ENCODE measurements at places on chromosomes 4 and X.
A peak's percentile ranks its signal among the peaks of the same experiment; 100 is the strongest.

- no peak for DNase-seq
These were observed 168.7 kb upstream of the GALNTL6 start for GRCh38 chr4:171644430-171645057.

GRCh38 chrX:130053236-130053635 lies 57.1 kb downstream of the ELF4 start:
- DNase-seq: no peak

GRCh38 chr4:150008546-150008945 lies 69.7 kb upstream of the DCLK2 start:
- DNase-seq: no peak

GRCh38 chr4:54439831-54440243 lies 210.7 kb downstream of the PDGFRA start:
- peak; percentile 48 for DNase-seq

DNA sequence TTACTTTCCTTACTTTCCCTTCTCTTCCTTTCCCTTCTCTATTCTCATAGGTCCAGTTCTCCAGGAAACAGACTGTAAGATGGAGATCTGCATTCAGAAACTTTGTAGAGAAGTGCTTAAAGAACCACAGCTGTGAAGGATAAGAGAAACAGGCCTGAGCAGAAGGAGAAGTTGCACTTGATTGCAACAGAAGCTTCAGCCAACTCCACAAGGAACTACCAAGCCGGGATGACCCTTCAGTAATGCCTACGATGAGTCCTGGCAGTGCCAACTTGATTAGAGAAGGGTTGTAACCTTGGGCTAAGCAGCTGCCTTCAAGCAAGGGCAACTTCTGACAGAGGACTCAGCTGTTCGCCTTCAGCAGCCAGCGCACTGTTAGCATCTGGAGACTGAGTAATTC lies 413.3 kb upstream of the RASGEF1B start:
- DNase-seq: no peak

- DNase-seq: no peak
These were observed 14.6 kb downstream of the TMSB4X start for GRCh38 chrX:12989461-12989860.

GRCh38 chrX:41733939-41734338 lies 10.0 kb downstream of the GPR82 start:
- DNase-seq: no peak

- DNase-seq: no peak
These were observed 38.5 kb upstream of the SMIM10L2A start for GRCh38 chrX:135383249-135383648.

GRCh38 chrX:115939070-115939469 lies 231.5 kb upstream of the AGTR2 start:
- no peak for DNase-seq

GRCh38 chr4:173213296-173213695 lies 44.7 kb downstream of the GALNT7 start:
- DNase-seq: no peak

DNA sequence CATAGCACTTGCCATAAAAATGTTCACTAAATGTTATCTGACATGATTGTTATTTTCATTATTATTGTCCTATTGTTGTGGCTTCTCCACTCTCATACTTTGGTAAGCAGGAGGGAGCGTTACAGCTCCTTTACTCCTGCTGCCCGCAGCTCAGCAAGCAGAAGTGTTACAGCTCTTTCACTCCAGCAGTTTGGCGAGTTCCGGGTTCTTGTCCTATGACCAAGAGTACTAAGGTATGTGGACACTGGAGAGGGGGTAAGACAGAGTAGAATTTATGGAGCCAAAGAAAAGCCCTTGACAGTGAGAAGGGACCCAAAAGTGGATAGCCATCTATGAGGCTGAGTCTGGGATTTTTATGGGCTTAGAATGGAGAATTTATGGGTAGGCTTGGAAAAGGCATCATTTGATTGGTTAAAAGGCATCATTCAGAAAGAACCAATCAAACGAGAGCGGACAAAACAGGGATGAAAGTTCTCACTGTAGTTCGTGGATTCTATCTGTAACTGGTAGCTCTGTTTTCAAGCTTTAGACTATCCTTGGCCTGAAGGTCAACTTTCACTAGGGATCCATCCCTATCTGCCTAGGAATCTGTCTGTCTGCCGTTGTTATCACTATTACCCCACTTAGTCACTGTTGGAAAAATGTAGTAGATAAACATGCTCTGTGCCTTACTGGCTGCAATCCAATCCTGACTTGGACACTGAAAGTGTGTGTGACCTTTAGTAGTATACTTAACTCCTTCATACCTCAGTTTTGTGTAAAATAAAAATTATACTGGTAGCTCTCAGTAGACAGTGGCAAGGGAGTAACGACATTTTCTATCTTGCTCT lies 545.6 kb upstream of the LCORL start:
- DNase-seq: no peak

- no peak for DNase-seq
These were observed 96.1 kb upstream of the FAM9B start for GRCh38 chrX:9130031-9130430.

- DNase-seq: no peak
These were observed 246.7 kb upstream of the ARHGAP24 start for GRCh38 chr4:85228264-85228663.

GRCh38 chrX:46366381-46367207 lies 178.6 kb downstream of the ZNF674 start:
- DNase-seq: no peak

- no peak for DNase-seq
These were observed 129.5 kb upstream of the PSAPL1 start for GRCh38 chr4:7564242-7564641.

DNA sequence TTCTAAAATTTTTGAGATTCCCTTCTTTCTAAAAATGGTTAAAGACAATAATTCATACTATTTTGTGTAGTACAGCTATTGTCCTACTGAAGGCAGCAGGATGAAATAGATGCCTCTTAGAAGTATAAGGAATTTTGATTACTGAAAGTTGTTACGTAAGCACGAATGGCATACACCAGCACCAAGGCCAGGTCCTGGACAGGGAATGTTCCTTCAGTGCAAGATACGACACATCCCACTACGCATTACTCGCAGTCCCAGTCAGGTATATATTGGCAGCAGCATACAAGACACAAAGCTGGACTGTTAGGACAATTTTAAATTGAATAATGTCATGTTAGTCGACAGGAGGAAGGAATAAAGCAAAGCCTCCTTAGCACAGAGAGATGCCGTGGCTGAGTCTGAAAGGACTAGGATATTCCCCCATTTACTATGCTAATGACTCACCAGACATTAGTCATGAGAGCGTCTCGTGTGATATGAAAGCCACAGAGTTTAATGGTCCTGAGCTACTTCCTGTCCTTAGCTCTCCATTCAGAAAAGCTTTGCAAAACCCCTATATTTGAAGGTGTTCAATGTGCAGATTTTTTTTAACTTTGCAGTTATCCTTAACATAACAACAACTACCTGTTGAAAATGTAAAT lies 504.3 kb downstream of the FAM133A start:
- DNase-seq: no peak

GRCh38 chrX:102345916-102346315 lies 93.9 kb downstream of the NXF2B start:
- DNase-seq: peak; percentile 40

GRCh38 chrX:73851014-73852009 lies 288.3 kb downstream of the CHIC1 start:
- no peak for DNase-seq

DNA sequence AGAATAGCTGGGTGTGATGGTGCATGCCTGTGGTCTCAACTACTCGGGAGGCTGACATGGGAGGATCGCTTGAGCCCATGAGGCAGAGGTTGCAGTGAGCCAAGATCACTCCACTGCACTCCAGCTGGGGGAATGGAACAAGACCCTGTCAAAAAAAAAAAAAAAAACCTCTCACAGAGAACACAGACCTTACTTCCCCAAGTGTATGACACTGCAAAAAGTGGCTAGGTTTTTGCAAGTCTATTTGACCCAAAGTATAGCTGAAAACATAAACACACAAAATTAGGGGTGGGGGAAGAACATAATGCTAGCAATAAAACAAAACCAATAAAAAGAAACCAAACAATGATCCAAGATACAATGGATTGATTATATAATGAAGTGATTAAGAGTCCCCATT lies 6.7 kb downstream of the LAMP2 start:
- no peak for DNase-seq

DNA sequence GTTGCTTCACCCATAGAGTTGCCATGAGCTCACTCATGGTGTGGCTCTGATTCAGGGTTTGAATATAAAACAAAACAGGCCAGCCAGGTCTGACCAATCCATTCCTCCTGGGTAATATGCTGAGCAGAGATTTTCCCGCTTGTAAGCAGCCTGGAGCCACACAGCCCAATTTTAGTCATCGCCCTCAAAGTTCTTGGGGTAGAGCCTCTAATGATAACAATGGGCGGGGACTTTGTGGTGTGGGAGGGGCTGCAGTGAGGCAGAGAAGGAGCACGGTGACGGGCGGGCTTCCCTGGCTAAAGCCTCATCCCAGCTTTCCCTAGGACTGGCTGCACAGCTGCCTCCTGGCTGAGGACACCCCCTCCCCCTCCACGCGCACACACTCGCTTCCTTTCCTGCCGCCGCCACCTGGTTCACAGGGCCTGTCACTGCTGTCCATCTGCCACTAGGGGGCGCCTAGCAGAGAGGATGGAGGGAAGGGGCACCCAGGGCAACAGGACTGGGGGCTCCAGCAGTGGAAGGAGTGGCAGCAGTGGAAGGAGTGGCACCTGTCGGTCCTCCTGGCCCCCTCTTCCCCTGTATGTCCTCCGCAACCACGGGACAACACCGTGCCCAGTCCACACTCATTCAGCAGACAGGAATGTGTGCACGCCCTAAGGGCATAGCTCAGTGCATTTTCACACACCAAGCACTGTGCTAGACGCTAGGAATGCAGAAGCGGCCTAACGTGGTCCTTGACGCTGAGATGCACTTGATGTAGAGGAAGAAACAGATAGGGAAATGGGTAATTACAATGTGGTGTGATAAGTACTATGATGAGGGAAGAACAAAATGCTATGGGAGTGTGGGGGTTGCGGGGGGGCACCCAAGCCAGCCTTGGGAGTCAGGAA lies 26.8 kb downstream of the PRPS1 start:
- DNase-seq: peak; percentile 71

GRCh38 chr4:37719021-37719420 lies 32.8 kb upstream of the RELL1 start:
- DNase-seq: no peak

DNA sequence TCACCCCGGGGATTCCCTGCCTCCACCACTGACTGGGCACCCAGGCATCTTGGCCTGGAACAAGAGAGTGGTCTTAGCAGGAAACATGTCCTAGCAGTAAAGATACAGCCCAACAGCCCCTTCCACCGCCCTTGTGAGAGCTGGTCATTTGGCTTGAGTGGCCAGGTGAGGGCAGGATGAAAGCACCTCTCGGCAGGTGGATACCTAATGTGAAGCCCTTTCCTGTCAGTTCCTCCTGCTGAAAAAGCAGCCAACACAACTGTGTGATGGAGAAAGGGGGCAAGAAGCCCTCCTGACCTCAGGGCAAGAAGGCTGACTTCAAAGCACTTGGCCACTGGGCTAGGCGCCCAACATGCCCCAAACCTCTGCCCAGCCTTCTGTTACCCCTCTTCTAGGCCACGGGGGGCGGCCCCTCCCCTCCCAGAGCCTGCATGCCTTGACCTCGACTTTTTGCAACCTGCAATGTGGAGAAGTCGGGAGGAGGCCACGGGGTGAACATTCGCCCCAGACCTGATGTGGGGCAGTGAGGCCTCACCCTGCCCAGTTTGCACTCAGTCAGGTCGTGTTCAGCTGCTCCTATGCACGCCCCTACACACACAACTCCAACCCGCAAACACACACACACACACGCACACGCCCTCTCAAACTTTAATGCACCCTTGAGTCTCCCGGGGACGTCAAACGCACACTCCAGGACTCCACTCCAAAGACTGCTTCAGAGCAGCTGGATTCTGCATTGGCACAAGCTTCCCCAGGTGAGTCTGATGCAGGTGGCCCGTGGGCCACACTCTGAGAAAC lies 1.1 kb downstream of the LGI2 start:
- no peak for DNase-seq

DNA sequence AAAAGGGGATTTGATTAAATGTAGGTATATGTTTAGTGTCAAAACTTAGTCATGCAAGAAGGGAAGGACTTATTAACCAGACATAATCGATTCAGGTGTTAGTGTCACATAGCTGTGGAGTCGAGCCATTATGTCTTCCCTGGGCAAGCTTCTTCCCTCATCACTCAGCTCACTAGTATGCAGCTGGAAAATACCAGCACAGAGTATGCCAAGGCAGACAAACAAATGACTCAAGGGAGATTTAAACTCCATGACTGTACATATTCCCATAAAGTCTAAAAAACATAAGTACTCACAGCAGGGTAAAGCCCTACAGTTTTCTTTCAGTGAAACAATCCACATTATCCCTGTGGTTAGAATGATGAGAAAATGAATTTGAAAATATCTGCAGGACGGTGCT lies 304.5 kb downstream of the CBLL2 start:
- DNase-seq: no peak

GRCh38 chr4:10639664-10640063 lies 44.9 kb downstream of the CLNK start:
- DNase-seq: no peak

- no peak for DNase-seq
These were observed 9.5 kb downstream of the CTPS2 start for GRCh38 chrX:16702700-16703599.

GRCh38 chr4:139171876-139172691 lies 4.9 kb downstream of the ELF2 start:
- no peak for DNase-seq

- no peak for DNase-seq
These were observed 11.7 kb downstream of the TRMT2B start for GRCh38 chrX:101040197-101040596.

DNA sequence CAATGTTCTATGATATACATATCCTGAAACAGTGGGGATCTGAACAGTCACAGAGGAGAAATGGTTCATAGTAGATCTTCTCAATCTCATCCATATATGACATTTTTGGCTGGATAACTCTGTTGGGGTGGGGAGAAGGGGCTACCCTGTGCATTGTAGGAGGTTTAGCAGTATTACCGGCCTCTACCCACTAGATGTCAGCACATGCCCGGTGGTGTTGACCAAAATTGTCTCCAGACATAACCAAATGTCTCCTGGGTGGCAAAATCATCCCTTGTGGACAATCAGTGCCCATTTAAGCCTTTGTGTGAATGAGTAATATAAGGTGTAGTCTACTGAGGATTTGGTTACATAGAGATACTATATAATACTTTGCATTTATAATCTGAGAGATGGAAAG lies 89.9 kb downstream of the PLS3 start:
- no peak for DNase-seq

GRCh38 chrX:25009407-25009806 lies 6.4 kb downstream of the ARX start:
- no peak for DNase-seq

- DNase-seq: no peak
These were observed 19.7 kb upstream of the CXCL6 start for GRCh38 chr4:73816814-73817213.

DNA sequence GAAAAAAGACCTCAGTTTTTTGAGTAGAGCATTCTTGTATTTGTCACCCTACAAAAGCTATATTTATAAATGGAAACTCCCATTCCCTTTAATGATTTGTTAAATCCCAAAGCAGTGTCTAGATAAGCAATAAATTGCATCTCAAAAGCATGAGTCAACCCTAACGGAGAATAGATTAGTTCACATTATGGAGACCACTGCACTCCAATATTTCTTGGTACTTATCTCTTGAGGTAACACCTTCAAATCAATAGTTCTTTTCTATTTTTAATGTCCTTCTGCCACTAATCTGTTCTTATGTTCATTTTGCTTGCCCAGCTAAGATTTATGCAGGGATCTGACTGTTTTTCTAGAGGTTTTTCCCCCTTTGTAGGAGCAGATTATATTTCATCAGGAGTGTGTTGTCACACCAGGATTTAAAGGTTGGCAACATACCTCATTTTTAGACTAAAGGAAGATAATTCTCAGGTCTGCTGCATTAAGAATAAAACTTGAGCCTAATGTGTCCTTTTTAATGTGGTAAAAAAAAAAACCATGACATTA lies 91.4 kb upstream of the ADGRG2 start:
- DNase-seq: no peak

Measured in Right ventricle myocardium superior (tissue), 1 donor.